Heart right ventricle (tissue), 16 donors: ENCODE measurements at places on chromosomes 2 and 18. TPM values are rescaled to one million over a fixed set of nuclear protein-coding genes. Genes with fewer than 3 reads are reported as not detected.

The RIT2 gene
- polyA plus RNA-seq: not detected

The MTCL1 gene
- polyA plus RNA-seq: 9.6 TPM

The ELOA2 gene
- not detected for polyA plus RNA-seq

The RNU2-63P gene
- not detected for polyA plus RNA-seq

The CRYGD gene
- polyA plus RNA-seq: not detected

The SERPINB10 gene
- polyA plus RNA-seq: not detected

The RTP5 gene
- polyA plus RNA-seq: 0.15 TPM

The FASTKD2 gene
- polyA plus RNA-seq: 8.2 TPM

The RAPH1 gene
- polyA plus RNA-seq: 6.7 TPM

The LDAH gene
- 1.5 TPM for polyA plus RNA-seq

The PCARE gene
- 0.29 TPM for polyA plus RNA-seq

The PROKR1 gene
- polyA plus RNA-seq: 0.06 TPM

The UGT1A5 gene
- polyA plus RNA-seq: not detected

The SULT1C4 gene
- polyA plus RNA-seq: 1.7 TPM

The TUBA3E gene
- 48.3 TPM for polyA plus RNA-seq
